Naive thymus-derived CD8-positive, alpha-beta T cell (primary cell): ENCODE measurements at places on chromosomes 5 and 9.

GRCh38 chr9:27566118-27566517 lies 7.2 kb downstream of the C9orf72 start:
- no peak overlapping the region for H3K27ac ChIP-seq
- no peaks in the 10 kb centered on the region for H3K27me3 ChIP-seq
- no peak overlapping the region for H3K4me3 ChIP-seq
- H3K36me3 ChIP-seq, result peaks cover 4% of the 10 kb centered on the region
- no peak for DNase-seq

GRCh38 chr9:84293001-84293798 lies 47.4 kb downstream of the SLC28A3 start:
- H3K27me3 ChIP-seq, result no peaks in the 10 kb centered on the region
- DNase-seq, result no peak
- H3K4me1 ChIP-seq, result peaks cover 32% of the 10 kb centered on the region
- no peaks in the 10 kb centered on the region for H3K36me3 ChIP-seq
- peak overlapping the region; percentile 53 for H3K4me3 ChIP-seq
- H3K27ac ChIP-seq, result peak overlapping the region; percentile 95

DNA sequence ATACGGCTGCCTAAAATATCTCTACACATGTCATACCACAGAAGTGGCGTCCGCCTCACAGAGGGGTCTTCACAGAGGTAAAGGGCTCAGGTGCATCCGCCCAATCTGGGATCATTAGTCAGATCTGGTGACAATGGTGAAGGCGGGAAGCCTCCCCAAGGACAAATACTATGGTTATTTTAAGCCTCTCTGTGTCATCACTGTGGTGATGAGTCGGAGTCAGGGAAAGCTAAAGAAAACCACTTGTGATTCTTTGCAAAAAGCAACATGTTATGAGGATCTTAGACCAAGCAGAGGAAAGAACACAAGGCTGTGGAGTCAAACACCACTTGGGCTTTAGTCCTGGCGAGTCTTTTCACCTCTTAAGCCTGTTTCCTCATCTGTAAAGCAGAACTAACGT lies 190.4 kb downstream of the DRD1 start:
- H3K27ac ChIP-seq, result no peak overlapping the region
- peaks cover 2% of the 10 kb centered on the region for H3K27me3 ChIP-seq

DNA sequence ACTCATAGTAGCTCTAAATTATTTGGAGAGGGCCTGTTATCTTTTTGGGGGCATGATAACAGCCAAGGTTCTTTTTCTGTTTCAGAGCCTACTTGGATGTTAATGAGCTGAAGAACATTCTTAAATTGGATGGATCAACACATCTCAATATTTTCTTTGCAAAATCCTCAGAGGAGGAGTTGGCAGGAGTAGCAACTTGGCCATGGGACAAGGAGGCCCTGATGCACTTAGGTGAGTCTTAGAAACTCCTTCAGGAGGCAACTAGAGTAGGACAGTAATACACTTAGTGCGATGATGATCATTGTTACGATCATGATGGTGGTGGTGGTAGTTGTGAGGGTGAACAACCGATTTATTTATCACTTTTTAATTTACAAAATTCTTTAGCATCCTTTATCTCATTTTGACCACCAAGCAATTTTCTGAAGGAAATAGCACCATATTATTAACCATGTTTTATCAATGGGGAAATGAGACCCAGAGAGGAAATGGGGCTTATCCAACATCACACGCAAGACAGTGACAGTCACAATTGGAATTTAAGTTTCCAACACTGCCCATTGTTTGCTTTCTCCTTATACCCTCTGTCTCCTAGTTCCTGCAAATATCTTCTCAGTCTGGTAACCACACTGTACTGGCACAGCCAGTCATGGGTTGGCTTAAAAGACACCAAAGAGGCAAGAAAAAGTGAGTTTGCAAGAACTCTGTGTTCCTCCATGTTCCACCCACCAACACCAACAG lies 54.0 kb downstream of the PAPPA start:
- H3K4me3 ChIP-seq, result no peak overlapping the region
- no peaks in the 10 kb centered on the region for H3K36me3 ChIP-seq
- DNase-seq, result no peak
- H3K4me1 ChIP-seq, result no peaks in the 10 kb centered on the region
- no peak overlapping the region for H3K27ac ChIP-seq

DNA sequence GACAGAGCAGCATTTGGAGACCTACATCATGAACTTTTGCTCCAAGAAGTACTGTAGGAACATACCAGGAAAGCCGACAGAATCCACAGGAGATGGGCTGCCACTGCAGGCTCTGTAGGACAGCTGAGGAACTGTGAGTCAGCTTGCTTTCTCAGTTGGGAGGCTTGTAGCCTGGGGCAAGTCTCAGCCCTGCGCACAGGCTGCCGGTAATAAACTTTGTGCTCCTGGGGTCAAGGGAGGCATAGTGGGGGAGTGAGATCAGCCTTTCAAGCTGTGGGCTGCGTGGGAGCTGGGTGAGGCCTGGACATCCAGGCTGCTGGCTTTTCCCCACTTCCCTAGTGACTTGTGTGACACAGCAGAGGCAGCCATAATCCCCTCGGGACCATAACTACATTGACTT lies 718.0 kb upstream of the CDH10 start:
- H3K4me1 ChIP-seq, result no peaks in the 10 kb centered on the region
- H3K27me3 ChIP-seq, result no peaks in the 10 kb centered on the region
- no peaks in the 10 kb centered on the region for H3K36me3 ChIP-seq
- H3K4me3 ChIP-seq, result no peak overlapping the region
- DNase-seq, result no peak
- no peak overlapping the region for H3K27ac ChIP-seq

DNA sequence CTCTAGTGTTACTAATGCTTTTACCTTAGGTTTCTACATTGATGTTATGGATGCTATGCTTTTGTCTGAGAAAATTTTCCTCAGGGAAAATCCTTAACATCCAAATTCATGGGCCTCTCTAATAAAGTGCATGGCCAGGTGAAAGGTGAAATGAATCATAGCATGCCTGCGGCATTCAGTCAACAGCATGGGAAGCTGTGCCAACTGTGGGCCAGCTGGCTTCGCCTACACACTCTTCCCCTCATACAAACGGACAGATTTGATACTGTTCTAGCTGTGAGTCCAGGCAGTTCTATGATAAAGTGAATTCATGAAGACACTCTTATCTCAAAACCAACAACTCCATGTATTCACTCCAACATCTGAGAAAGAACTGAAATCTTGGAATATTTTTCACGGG lies 374.1 kb downstream of the PLK2 start:
- no peaks in the 10 kb centered on the region for H3K4me1 ChIP-seq
- H3K36me3 ChIP-seq, result no peaks in the 10 kb centered on the region
- peaks cover 7% of the 10 kb centered on the region for H3K27me3 ChIP-seq
- no peak overlapping the region for H3K27ac ChIP-seq

DNA sequence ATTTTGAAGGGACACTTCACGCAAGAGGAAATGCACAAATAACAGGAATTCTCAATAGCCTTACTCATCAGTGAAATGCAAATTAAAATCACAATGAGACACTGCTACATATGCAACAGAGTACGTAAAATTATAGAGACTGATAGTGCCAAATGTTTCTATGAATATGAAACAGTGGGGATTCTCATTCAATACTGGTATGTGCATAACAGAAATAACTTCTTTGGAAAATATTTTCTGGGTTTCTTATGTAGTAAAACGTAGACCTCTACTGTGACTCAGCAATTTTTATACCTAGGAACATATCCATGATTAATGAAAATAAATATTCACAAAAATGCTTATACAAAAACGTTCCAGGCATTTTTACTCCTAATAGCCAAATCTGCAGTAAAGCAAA lies 1625.2 kb downstream of the MAT2B start:
- H3K27me3 ChIP-seq, result no peaks in the 10 kb centered on the region
- no peak for DNase-seq
- H3K4me3 ChIP-seq, result no peak overlapping the region
- no peak overlapping the region for H3K27ac ChIP-seq
